ENCODE measurements at places on chromosomes 7 and 10.

- no peak for DNase-seq
Measured at GRCh38 chr7:123148813-123149212, 51.0 kb downstream of the SLC13A1 start.

DNA sequence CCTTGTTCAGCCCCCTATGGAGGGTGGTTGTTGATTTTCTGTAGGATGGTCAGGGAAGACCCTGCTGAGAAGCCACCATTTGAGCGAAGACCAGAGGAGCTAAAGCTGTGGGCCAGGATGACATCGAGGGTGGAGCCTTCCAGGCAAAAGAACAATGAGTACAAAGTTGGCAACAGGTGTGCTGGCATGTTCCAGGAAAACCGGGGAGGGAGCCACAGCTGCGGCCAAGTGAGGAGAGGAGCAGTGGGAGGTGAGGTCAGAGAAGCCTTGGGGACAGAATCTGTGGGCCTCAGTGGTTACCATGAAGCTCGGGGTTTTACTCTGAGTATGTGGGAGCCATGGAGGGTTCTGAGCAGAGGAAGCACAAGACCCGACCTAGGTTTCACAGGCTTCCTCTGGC lies 75.6 kb upstream of the ZNF479 start:
- DNase-seq, result no peak

GRCh38 chr7:98930921-98931320 lies 52.6 kb downstream of the TRRAP start:
- DNase-seq, result no peak

DNA sequence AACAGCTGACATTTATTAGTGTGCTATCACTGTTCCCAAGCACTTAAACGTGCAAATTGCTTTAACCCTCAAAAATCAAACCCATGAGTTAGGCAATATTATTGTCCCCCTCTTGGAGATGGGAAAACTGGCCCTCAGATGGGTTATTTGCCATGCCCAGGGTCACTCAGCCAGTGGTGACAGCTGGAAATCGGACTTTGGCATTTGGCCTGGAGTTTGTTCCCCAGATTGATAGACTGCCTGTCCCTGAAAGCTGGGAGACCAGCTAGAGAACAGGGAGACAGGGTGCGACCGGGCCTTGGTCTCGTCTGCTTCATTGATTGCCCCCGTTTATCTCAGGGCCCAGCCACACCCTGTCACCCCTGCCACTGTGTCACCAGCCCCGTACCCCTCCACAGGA lies 366.3 kb upstream of the GALNT17 start:
- DNase-seq, result no peak

DNA sequence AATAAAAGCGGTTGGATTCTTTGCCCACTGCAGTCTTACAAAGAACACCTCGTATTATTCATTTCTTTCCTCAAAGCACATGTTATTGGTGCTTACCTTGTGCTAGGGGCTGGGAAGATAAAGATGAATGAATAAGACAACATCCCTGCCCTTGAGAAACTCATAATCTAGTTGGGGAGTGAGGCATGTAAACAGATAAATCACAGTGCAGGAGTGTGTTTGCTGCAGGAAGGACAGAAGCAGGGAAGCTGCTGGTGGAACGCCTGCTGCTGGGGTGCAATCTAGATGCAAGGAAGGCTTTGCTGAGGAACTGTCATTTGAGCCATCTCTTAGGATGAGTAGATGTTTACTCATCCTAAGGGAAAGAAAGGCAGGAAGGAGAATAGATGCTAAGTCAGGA lies 135.6 kb downstream of the TMEM178B start:
- no peak for DNase-seq

GRCh38 chr7:98287486-98287959 lies 6.0 kb downstream of the BRI3 start:
- DNase-seq, result no peak

GRCh38 chr7:45203936-45204445 lies 46.4 kb downstream of the RAMP3 start:
- DNase-seq, result peak; percentile 2

DNA sequence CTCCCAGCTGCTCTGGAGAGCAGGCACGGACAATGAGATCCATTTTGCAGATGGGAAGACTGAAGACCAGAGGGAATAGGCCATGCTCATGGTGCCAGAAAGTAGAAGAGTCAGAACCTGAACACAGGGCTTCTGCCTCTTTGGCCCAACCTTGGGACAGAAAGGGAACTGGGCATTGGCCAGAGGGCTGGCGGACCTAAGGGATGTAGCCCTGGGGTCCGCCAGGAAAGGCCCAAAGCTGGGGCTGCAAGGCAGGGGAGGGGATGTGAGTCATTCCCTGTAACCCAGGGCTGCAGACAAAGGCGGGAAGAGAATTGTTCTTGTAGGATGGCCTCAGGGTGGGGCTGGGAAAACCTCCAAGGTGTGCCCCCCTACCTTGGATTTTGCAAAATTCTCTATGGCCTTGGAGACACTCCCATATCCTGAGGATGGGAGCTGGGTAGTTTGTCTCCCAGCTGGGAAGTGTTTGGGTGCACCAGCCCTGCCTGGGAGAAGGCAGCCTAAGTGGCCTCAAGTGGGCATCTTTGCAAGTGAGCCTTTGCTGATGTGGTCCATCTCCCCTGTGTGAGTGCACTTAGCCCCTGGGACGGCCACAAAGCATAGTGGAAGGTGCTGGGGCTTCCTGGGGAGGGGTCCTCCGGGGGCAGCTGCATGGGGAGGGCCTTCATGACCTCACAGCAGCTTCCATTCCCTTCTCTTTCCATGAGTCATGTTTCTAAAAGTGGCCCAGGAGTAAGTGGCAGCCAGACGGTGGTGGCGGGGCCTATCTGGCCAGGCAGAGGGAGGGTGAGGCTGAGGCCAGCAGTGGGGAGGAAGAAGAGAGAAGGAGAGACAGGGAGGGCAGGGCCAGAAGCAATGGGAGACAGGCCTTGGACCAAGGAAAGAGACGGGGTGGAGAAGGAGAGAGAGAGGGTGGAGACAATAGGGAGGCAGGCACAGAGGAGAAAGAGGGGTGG lies 9.2 kb downstream of the AQP1 start:
- DNase-seq, result peak; percentile 61

DNA sequence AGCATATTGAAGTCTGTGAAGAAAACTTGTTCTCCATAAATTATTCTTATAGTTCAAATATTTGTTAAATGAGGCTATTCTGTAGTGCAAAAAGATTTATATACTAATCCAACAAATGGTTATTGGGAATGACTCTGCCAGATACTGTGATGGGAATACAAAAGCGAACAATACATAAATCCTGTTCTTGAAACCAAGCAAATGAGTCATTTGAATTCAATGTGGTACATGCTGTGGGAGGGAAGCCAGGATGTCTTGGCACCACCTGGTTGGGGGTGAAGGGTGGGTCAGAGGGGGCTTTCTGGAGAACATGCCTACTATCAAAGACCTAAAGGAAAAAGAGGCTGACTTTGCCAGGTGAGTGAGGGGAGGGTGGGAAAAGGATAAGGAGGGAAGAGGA lies 594.2 kb downstream of the CALN1 start:
- no peak for DNase-seq

DNA sequence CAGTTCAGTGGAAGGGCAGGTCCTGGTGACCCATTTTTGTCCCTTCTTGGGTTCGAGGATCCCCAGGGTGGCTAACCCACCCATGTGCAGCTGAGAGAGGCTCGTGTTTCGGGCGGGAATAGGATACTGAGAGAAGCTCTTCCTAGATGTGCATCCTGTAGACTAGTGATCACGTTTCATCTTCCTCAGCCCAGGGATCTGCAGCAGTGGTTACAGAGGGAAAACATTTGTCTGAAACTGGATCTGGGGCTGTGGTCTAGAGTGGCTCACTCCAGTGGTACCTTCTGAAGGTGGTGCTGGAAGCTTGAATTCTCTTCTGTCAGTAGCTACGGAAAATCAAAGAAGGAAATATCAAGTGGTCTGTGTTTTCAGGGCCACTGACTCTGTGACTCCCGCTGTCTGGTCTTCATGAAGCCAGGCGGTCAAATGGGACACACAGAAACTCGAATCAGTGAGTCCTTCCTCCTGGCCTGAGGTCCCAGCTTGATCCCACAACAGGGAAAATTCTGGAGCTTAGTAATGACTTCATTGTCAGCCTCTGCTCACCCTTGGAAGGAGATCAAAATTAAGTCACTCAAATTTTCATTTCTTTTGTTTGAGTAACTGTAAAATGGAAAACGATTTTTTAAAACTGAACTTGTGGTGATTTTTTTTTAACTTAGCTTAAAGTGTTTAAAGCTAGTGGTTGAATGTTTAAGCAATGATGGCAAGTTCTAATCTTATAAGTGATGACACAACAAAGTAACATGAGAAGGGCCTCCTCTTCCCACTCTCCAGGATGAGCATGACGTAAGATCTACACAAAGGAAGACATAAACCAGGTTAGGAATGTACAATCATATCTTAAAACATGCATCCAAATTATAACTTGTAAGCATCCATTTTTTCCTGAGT lies 469.3 kb upstream of the KLF6 start:
- DNase-seq, result peak; percentile 74

GRCh38 chr10:486206-486605 lies 203.3 kb downstream of the DIP2C start:
- DNase-seq, result no peak

DNA sequence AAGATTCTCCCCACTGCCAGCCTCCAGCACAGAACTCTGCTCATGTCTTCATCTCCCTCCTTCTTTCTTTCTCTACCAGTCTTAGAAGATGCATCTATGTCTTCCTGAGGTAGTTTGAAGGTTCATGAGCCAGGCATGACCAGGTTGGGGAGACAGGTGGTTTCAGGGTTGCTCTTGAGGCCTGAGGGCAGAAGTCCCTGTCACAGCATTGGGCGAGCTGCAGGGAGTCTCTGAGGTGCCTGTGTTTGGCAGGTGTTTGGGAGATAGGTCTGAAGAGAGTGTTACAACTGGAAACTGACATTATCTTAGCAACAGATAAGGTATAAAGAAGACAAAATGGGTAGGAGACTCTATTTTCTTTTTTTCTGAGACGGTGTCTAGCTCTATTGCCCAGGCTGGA lies 18.7 kb downstream of the PRSS2 start:
- no peak for DNase-seq

DNA sequence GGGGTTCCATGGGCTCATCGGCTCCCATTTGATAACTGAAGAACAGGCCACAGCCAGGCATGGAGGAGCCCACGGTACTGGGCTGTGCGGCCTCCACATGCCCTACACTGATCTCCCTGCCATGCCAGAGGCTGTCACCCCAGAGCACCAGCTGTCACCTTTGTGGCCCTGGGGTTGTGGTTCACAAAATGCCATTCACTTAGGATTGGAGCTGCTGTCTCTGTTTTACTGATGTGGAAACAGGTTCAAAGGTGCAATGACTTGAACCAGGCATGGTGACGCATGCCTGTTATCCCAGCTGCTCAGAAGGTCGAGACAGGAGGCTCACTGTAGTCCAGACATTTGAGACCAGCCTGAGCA lies 4.3 kb upstream of the UPK3B start:
- no peak for DNase-seq

DNA sequence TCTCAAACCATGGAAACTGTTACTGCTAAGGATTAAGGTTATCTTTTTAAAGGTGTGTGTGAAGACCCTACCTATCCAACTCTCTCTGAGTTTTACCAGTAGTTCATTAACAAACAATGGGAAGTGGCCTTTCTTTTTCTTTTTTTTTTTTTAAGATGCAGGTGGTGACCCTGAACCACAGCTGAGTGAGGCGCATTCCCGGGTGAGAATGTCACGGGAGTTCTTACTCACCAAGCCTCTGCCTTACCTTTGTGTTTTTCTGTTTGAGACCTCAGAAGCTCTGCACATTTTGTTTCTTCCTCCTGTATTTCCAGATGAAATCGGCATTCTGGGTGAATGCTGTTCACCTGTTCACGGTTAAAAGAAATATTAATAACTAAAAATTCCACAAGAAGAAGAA lies 2.5 kb downstream of the VIPR2 start:
- DNase-seq, result no peak

GRCh38 chr10:94219829-94220228 lies 142.9 kb downstream of the NOC3L start:
- no peak for DNase-seq

- no peak for DNase-seq
Measured at GRCh38 chr10:119700321-119700954, 25.4 kb upstream of the INPP5F start.

GRCh38 chr10:100446130-100446761 lies 16.6 kb upstream of the WNT8B start:
- DNase-seq, result no peak

- no peak for DNase-seq
Measured at GRCh38 chr10:11224792-11225416, 207.2 kb downstream of the CELF2 start.

GRCh38 chr10:49613882-49614241 lies at the start of gene CHAT:
Gene CHAT, plus strand, starts transcription at chr10:49614037. Its CDS starts 153 bp downstream, at chr10:49614190.
- no peak for DNase-seq

DNA sequence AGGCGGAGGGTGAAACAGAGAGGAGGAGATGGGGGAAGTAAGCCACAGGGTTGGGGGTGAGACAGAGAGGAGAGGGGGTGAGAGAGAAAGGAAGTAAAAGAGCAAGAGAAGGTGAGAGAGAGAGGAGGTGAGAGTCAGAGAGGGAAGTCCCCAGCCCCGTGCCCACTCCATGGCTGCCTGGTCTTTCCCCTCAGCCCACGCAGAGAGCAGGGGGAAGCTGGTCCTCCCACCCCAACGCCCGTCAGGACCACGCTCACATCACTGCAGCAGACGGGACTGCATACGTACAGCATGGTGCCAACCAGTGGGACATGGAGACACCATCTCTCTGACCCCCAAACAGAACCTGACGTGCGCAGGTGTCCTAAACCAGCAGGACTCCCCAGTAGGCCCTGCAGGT lies 12.1 kb upstream of the PDGFA start:
- DNase-seq, result no peak

GRCh38 chr10:71573562-71574518 lies 145.7 kb downstream of the C10orf105 start:
- no peak for DNase-seq

DNA sequence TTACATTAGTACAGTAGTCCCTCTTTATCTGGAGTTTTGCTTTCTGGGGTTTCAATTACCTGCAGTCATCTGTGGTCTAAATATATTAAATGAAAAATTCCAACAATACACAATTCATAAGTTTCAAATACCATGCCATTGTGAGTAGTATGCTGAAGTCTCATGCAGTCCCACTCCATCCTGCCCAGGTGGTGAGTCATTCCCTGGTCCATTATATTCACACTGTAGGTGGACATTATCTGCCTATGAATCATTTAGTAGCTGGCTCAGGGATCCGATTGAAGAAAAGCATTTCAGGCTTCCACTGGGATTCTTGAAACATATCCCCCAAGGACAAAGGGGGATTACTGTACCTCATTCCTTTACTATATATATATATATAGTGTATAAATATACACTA lies 298.2 kb upstream of the GALNT17 start:
- DNase-seq, result no peak

DNA sequence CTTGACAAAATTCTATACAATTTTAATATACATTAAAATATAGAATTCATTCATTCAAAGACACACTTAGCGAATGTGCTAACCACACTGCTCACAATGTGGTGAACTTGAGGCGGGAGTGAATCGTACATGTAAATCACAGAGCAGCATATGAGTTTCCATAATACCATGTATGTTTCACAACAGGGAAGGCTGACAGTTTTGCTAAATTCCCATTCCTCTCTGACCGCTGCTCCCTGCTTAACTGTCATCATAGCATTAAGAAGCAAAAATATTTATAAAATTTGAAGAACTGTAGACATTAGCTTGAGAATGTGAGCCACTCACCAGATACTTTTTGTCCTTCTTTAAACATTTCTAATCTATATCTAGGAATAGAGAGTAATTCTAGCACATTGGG lies 763.3 kb downstream of the MAGI2 start:
- no peak for DNase-seq

Data from HFFc6 (cell line).